A549 (cell line): ENCODE measurements at places on chromosomes 2 and 18.

DNA sequence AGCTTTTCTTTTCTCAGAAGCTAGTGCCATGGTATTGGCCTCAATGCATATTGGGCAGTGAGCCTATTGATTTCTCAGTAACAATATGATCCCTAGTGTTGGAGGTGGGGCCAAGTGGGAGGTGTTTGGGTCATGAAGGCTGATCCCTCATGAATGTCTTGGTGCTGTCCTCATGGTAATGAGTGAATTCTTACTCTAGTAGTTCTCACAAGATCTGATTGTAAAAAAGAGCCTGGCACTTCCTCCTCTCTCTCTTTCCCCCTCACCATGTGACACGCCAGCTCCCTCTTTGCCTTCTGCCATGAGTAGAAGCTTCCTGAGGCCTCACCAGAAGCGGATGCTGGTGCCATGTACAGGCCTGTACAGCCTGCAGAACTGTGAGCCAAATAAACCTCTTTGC is 12.8 kb upstream of the TBC1D8 start:
- no peak for DNase-seq

DNA sequence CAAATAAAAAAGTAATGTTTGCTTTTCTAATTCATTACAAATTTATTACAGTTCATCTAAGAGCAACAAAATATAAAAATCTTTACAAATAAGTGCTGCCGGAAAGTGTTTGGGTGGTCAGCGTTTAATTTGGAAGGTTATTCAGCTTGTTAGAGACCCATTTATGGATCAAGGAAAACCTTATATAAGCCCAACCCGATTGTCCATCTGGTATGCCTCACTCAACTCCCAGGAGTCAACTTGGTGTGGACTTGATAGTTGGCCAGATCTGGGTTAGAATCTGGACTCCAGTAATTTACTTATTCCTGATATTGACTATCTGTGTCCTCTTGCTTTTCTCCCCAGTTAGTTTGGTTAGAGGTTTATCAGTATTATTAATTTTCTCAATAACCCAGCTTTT is 106.2 kb downstream of the KCTD1 start:
- DNase-seq = no peak

- DNase-seq = no peak
These were observed 16.4 kb downstream of the NDC80 start for GRCh38 chr18:2587788-2588187.

DNA sequence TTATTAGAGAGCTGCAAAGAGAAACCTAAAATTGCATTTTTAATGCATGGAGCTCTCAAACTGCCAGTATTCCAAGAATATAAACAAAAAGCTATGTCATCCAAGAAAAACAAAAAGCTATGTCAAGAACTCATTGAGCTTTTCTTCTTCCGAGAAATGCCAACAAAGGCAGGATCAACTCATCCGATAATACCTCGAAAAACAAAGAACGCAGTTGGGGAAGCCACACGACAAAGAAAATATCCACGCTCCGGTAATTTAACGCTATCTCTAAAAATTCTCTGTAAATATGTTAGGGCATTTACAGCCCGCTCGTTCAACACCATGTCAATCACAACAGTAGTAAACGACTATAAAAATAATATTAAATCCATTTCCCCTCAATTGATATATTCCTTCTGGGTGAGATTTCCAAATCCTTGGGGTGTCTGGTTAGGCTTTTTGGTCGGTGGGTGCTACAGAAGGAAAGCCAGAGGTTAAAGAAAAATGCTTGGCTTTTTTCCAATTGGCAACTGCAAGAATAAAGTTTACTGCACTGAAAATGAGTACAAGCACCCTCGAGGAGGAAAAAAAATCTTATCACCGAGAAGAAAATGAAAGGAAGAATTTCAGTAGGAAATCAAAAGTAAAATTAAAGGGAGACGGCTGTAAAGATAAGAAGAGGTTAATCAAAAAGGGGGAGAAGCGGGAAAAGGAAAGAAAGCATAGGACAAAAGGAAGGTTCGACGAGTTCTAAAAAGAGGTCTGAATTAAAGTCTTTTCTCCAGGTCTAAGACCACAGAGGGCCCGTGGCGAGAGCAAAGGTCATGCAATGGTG is 856 bp downstream of the TIA1 start:
- DNase-seq = no peak

DNA sequence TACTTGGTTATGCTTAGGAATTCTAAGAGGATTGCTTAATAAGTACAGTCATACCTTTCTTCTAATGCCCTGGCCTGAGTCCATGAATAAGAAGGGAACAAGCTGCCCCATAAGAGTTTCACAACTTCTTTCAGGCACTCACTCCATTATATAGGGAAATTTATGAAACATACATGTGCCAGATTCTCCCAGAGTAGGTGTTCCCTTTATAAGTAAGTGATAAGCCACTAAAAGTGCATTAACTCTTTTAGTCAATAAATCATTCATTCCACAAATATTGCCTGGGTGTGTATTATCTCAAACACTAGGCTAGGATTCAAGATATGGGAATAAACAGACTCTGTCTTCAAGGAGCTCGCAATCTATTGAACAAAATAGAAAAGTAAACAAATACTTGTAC is 84.5 kb upstream of the RBBP8 start:
- no peak for DNase-seq

DNA sequence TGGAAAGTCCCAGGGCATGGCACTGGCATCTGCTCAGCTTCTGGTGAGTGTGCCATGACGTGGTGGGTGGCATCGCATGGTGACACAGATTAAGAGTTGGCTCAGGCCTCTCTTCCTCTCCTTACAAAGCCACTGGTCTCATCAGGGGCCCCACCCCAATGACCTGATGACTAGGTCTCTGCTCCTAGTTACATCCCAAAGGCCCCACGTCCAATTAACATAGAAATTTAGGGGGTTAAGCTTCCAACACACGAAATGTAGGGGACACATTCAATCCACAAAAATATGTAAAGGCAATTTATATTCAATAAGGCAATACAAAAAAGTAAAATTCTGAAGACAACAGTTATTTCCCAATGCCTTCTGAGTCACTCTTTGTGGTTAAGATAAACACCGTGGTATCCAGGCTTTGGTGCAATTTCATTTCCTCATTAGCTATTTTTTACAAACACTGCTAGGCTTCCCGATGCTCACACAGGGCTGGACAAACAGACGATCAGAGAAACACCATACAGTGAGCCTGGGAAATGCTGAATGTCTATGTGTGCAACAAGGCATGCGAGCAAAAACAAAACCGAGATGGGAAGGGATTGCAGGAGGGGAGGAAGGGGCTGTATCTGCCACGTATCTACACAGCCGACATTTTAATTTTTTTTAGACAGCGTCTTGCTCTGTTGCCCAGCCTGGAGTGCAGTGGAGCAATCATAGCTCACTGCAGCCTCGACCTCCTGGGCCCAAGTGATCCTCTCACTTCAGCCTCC is 67.2 kb downstream of the MBP start:
- peak; percentile 87 for DNase-seq

- DNase-seq = no peak
These were observed 80.3 kb upstream of the GATA6 start for GRCh38 chr18:22088996-22089640.

GRCh38 chr2:25215948-25216679 is 47.7 kb upstream of the POMC start:
- peak; percentile 58 for DNase-seq

- no peak for DNase-seq
These were observed 760.0 kb upstream of the FSHR start for GRCh38 chr2:49914281-49914680.

DNA sequence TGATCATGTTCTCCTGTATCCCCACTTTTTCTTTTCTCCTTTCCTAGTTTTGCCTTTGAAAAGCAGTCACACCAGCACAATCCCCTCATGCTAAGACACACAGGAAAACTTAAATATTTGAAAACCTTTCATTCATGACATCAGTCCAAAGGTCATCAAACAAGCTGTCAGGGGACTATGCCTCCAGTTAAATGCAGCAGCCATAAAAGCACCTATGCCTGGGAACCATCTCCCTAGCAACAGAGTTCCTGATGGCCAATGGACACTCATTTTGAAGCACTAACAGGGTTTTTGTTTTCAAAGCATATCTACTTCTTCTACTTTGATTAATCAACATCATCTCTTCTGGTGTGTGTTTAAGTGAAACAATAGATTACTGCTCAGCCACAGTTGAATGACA is 286.4 kb upstream of the PARD3B start:
- no peak for DNase-seq

GRCh38 chr2:219496825-219497494 is 1.7 kb upstream of the GMPPA start:
- no peak for DNase-seq

- no peak for DNase-seq
These were observed 53.7 kb downstream of the PTRHD1 start for GRCh38 chr2:24739354-24740025.

GRCh38 chr2:235270956-235271355 is 222.9 kb upstream of the AGAP1 start:
- no peak for DNase-seq

- no peak for DNase-seq
These were observed 7.9 kb downstream of the GPN1 start for GRCh38 chr2:27636766-27637165.

GRCh38 chr2:133657591-133657990 is 89.3 kb upstream of the NCKAP5 start:
- DNase-seq = no peak

DNA sequence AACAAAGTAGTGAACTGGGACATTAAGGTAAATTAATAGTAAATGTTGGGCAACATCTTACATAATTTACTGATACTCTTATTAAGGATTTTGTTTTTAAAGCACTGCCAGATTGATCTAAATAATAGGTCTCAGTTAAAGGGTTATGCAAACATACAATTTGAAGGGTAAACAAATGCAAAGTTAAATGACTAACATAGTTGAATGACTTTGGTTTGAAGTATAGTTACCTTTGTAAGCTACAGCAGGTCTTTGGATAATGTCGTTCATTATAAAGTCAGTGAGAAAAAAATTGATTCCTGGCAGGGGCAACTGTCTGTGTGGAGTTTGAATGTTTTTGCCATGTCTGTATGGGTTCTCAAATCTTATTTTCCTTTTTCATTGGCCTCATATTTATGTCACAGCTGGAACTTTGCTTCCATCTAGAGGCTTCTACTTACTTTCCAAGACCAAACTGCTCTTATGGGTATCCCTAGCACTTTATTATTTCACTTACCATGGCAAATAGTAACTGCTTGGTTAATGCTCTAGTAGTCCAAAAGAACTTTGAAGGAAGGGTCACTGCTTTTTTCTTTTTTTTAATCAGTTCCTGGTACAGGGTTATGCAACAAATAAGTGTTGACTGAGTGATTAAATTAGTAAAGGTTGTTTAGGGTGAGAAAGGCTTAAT is 107.8 kb downstream of the NBEAL1 start:
- DNase-seq = peak; percentile 6

- no peak for DNase-seq
These were observed 15.8 kb downstream of the ADI1 start for GRCh38 chr2:3503483-3503882.

- DNase-seq = no peak
These were observed 47.4 kb downstream of the TSPYL6 start for GRCh38 chr2:54208364-54209240.

DNA sequence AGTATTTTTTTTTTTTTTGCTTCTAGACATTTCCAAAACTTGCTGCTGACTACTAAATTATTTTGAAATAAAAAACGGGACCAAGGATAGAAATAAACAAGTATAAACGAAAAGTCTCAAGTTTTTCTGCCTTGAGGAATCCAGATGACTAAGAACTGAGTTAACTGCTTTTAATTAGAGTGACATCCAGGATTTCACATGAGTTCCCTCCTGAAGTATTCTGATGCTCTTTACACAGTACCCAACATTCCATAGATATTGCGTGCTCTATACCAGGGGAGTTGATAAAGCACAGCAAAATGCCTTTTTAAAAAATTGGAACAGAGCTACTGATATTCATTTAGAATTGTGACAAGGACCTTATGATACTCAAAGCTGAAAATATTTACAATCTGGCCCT is 618.0 kb downstream of the CCDC85A start:
- no peak for DNase-seq

GRCh38 chr2:11397513-11397912 is 53.1 kb upstream of the ROCK2 start:
- no peak for DNase-seq

- DNase-seq = no peak
These were observed 129.9 kb downstream of the MARCHF4 start for GRCh38 chr2:216242365-216242764.

DNA sequence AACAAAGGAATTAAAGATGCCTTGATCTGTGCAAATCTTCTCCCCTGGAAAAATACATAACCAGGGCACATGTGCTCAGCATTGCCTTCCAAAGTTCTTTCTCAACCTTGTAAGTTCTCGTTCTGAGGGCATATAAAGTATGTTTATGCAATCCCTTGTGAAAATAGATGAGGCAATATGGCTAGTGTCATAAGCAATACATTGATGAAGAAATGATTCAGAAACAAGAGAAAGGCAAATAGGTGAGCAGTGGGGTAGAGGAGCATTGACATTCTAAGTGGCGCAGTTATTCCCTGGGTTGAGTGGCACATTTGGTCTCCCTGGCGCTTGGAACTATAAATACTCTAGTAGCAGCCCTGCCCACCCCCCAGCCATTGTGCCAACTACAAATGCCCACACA is 57.4 kb upstream of the PGAP1 start:
- no peak for DNase-seq

GRCh38 chr2:236964291-236964690 is 121.4 kb upstream of the COPS8 start:
- DNase-seq = no peak

DNA sequence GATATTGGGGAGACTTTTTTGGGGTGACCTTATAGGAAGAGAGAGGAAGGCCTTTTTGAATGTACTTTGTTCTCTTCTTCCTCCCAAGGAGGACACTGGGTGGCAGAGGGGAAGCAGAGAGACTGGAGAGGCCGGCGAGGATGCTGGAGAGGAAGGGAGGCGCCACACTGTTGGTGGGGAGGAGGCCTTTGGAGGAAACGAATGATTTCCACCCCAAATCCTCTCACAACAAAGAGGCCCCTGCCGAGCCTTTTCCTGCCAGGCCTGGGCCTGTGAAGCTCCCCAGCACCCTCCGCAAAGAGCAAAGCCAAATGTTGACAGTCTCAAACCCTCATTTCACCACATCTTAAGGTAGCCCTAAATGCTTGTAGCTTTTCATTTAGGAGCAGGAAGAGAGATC is 59.0 kb upstream of the UPP2 start:
- DNase-seq = no peak

DNA sequence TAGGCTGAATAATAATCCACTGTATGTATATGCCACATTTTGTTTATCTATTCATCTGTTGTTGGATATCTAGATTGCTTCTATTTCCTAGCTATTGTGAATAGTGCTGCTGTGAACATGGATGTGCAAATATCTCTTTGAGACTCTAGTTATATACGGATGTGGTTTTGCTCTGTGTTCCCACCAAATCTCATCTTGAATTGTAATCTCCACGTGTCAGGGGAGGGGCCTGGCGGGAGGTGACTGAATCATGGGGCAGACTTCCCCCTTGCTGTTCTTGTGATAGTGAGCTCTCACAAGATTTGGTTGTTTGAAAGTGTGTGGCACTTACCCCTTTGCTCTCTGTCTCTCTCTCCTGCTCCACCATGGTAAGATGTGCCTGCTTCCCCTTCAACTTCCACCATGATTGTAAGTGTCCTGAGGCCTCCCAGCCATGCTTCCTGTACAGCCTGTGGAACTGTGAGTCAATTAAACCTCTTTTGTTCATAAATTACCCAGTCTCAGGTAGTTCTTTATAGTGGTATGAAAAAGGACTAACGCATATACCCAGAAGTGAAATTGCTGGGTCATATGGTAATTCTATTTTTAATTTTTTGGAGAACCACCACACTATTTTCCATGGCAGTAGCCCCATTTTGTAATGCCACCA is 86.1 kb upstream of the UPP2 start:
- no peak for DNase-seq
